ENCODE measurements at places on chromosomes 7 and 10.

GRCh38 chr10:17984056-17984455 lies 32.3 kb downstream of the SLC39A12 start:
- DNase-seq, result no peak

- no peak for DNase-seq
Observed at GRCh38 chr10:13659887-13660550, 73.3 kb downstream of the PRPF18 start.

DNA sequence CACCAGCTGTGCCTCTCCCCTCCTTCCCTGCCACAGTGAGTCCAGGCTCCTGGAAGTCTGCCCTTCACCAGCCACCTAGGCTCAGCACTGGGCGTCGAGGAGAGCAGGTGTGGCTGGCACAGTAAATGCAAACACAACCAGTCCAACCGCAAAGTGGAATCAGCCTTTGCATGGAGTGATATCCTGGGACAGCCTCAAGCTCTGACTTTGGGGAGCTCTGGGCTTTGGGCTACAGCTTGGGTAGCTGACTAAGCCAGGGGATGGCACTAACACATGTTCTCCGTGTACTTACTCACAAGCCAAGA lies 312.4 kb downstream of the KCNMA1 start:
- DNase-seq, result no peak

DNA sequence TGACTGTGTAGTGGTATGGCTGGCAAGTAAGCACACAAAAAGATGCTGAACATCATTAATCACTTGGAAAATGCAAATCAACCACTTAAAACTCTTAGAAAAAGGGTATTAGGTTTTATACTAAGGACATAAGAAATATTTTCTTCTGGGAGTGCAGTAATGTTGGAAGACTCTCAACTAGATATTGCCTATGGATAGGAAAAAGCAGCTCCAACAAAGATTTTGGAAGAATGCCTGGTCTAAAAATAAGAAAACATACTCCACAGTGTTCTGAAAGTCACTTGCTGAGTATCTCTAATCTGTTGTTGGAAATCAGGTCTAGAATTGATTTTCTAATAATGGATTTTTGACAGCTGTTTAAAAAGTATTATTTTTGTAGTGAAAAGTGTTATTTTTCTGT lies 50.8 kb upstream of the PHYHIPL start:
- no peak for DNase-seq

GRCh38 chr10:78407966-78408365 lies 374.3 kb downstream of the RPS24 start:
- no peak for DNase-seq

GRCh38 chr10:14459665-14460064 lies 128.9 kb upstream of the FRMD4A start:
- DNase-seq, result no peak

DNA sequence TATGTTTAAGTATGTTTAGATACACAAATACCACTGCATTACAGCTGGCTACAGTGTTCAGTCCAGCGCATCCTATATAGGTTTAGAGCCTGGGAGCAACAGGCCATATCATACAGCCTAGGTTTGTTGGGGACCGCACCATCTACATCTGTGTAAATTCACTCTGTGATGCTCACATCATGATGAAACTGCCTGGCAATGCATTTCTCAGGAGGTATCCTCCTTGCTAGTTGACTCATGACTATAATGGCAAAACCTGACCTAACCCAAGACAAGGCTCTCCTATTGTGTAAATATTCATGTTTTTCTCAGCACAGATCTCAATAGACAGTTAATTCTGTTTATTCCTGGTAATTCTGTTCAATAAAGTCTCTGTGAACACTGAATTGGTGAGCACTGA lies 240.7 kb upstream of the PFKP start:
- DNase-seq, result no peak

GRCh38 chr7:100176096-100177044 lies 811 bp downstream of the GPC2 start:
- no peak for DNase-seq

DNA sequence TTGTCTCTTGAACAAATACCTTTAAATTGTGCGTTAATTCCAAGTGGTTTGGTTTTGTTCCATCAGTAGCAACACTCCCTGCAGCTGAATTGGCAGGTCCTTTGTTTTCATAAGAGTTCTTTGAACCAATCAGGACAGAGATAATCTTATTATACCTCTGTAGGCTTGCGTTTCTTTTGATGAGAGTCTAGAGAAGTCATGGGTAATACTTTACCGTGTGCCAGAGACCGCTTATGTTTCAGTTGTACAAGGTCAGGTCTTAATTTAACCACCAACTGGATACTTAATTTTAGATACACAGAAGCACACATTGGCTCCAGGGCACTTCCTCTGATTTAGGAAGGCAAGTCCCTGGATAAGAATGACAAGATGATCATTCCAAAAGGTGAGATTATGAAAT lies at the start of gene ASB15:
TSS of gene ASB15 (plus strand) at position 292 of the 400 bp plus-strand sequence. CDS start 12,682 bp downstream, outside the sequence.
- no peak for DNase-seq

Measured in NCI-H187 treated with DMSO at 0.1 percent for 48 hours (cell line).